ENCODE measurements at places on chromosomes 12 and 14.

DNA sequence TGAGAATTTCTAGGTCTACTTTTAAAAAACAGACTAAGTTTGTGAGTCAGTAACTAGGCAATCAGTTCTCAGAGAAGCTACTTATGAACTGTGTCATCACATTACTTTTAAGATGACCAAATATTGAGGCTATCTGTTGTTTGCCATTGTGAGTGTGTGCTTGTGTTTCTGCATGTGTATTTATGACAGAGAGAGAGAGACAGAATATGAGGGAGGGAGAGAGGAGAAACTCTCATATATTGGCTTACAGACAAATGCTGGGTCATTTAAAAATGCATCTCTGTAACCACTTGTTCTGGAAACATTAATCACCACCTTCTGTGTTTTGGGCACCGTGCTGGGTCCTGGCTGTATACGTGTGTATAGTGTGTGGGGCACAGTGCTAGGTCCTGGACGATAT, 161.5 kb upstream of the FRMD6 start:
- no peak for DNase-seq

DNA sequence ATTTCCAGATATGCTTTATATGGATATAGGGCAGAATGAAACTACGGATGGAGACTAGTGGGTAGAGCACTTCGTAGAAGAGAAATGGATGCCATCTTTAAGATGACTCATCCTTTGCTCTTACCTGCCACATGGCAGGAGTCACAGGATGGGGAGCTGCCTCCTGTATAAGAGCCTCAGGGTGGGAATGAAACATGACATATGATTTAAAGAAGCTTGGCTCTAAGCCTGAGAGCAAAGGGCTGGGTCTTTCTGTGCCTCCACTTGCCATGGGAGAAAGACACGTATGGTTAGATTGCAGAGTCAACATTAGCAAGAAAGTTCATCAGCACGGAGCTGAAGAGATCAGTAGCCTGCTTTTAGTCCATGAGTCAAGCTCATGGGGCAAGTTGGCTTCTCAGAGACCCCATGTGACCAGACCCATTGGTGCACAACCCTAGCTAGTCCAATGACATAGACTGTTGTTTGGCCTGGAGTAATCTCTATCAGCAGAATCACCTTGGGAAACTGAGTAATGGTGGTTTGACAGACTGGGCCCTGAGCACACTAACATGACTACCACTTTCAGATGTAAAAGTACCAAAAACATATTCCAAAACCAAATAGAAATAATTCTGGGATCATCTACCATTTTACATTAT, 38.1 kb upstream of the IL22 start:
- DNase-seq, result no peak

- no peak for DNase-seq
These were observed 36.7 kb downstream of the LRRIQ1 start for GRCh38 chr12:85072826-85073225.

DNA sequence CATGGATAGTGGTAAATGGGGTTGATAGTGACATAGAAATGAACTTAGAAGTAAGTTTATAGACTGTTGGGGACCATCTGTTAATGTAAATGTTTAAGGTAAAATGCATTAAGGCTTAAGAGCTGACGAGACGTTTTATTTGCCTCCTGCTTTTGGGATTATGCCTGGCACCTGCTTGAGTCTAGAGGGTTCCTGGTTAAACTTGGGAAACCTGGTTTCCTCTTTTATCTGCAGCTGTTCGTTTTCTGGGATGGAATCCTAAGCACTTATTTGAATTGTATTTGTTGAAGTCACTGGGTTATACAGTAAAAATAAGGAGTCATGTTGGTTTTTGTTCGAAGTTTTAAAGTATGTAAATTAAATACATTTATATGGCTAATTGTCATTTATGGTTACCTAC, 914.7 kb downstream of the NRXN3 start:
- DNase-seq, result no peak

- DNase-seq, result no peak
These were observed 190.4 kb upstream of the BCL2L14 start for GRCh38 chr12:11880381-11880780.

- no peak for DNase-seq
These were observed 153.5 kb upstream of the HMGA2 start for GRCh38 chr12:65670775-65671174.

- DNase-seq, result no peak
These were observed 155.7 kb upstream of the PDZRN4 start for GRCh38 chr12:41032386-41032785.

GRCh38 chr12:119153477-119154434, 25.0 kb upstream of the HSPB8 start:
- DNase-seq, result no peak

DNA sequence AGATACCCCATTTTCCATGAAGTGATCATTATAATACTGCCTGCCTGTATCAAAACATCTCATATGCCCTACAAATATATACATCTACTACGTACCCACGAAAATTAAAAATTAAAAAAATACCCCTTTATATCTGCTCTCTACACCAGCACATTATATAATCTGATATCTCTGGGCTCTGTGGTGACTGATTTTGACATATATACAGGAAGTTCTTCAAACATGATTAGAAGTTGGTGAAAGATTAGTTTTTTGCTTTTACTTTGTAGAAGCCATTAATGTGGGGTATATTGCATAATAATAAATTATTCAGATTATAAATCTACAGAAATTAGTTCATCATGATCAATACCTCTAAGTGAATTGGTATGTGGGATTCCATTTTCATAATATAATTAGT, 126.7 kb upstream of the MDM1 start:
- DNase-seq, result no peak

DNA sequence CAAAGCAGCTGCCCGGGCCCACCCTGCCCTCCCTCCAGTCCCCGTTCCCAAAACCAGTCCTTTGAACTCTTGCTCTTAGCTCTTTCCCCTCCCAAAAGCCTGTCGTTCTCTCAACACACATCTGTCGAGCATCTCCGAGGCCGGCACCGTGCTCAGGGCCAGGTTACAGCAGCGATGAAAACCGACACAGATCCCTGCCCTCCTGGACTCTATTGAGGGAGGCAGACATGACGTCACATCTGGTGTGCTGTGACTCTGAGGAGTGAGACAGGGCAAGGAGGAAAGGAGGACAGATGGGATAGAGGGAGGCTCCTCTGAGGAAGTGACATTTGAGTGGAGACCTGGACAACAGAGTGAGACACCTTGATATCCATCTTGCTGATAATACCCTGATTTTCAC, 34.6 kb upstream of the PWP1 start:
- no peak for DNase-seq

DNA sequence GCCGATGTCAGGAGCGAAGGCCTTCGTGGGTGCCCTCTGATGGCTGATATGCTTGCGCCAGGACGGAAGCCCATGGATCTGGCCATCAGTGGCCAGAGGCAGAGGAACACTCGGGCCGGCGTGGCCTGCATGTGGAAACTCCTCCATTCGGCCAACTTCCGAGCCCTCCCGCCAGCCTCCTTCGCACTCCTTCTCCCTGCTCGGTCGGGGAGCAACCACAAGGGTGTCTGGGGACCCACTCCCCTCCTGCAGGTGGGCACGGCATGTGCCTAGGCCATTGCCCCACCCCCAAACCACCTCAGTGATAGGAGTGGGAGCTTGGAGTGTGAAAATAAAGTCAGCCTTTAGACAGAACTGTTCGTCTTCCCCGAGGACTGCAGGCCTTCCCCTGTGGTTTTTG, 231.3 kb downstream of the BCL11B start:
- no peak for DNase-seq

DNA sequence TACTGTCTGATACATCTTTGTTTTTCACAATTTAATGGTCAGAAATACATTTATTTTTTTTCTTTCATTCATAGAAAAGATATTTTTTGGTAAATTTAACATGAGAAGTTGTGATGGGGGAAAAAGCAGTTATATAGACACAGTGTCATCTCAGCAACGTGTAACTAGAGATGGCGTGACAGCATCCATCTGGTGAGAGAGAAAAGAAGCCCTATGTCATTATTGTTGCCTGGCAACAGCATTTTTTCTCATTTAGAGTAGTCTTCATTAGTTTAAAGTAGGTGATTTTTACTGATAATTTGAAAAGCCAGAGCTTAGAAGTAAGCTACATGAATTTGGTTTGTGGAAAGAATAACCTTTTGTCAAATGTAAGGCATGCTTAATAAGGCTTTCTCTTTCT, 128.6 kb downstream of the ACSS3 start:
- no peak for DNase-seq

- DNase-seq, result no peak
These were observed 14.8 kb downstream of the LDHB start for GRCh38 chr12:21642707-21643389.

GRCh38 chr14:94054936-94055335, 26.1 kb downstream of the DDX24 start:
- DNase-seq, result no peak

GRCh38 chr12:32273063-32273522, 126.3 kb upstream of the FGD4 start:
- no peak for DNase-seq

DNA sequence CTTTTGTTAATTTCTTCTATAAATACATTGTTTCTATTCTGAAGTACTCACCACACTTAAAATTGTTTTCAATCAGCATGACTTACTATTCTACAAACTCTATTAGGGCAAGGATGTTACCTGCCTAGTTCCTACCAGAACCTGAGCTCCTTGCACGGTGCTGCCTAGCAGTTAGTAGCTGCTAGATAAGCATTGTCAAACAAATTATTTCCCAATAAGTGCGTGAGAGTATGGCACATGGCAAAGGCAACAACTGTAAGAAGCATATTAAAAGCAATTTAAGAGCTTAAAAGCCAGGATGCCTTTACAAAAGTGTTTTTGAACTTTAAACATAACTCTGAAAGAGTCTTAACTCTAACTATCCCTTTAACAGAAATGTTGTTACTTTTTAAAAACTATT, 8.2 kb upstream of the LYZ start:
- no peak for DNase-seq

DNA sequence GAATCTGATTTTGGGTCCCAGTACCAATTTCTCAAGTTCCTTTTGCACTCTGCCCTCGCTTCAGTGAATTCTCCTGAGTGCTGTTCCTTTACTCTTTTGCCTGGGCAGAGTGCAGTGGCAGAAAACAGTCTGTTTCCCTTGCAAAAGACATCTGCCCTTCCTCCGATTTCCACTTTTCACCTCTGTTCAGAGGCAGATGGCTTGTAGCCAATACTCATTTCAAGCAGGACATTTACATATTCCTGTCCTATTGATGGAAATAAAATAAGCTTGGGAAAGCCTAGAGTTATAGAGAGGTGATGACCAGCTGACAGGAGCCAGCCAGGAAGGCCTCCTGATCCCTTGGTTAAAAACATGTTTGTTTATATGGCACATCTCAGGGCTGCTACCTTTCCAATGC, 111.0 kb downstream of the SLC8A3 start:
- DNase-seq, result no peak

- DNase-seq, result no peak
These were observed 45.9 kb downstream of the TSPAN9 start for GRCh38 chr12:3122841-3123678.

DNA sequence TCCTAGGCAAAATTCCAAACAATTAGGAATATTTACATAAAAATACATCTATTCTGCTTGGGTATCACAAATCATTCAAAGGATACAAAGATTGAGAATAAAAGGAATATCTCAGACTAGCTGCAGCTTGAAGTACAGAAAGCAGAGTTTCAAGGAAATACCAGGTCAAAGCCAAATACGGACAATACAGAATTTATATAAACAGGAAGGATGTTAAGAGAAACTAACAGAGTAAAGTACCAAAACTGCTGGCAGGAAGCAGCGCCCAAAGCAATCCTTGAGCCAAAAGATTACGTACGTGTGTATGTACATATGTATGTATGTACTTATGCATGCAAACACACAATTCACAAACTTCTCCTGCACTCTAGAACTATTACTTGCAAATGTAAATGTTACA, 86.6 kb downstream of the PPP1R12A start:
- no peak for DNase-seq

GRCh38 chr12:40110586-40110985, 4.7 kb upstream of the SLC2A13 start:
- DNase-seq, result no peak

DNA sequence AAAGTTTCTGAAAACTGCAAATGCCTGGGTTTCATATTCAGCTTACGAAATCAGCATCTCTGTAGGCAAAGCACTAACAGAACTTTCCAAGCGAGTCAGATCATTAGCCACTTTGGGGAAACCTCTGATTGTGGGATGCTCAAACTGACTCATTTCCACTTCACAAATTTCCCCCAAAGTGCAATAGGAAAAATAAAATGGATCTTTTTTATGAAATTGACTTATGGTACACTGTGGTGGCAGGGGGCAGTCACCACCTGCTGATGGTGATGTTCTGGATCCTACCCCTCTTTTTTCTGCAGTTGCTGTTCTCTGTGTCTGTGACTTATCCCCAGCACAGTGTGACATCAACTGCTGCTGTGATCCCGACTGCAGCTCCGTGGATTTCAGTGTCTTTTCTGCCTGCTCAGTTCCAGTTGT, 5.6 kb downstream of the TCTN1 start:
- DNase-seq, result no peak

DNA sequence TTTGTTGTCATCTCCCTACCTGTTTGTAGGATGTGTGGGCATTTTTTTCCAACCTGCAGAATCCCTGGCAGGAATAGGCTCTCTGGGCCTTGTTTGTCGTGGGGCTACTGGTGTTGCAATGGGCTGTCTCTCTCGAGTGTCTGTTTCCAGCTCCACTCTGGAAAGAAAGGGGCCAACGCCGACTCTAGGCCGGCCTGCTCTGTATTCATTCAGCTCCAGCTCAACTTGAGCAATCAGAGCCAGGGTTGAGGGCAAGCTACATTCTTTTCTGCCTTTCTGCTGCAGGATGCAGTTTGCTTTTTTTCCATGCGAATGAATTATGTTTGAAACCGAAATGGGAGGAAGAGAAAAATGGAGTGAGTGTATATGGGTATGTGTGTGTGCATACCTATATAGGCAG, 2.3 kb downstream of the JDP2 start:
- no peak for DNase-seq

DNA sequence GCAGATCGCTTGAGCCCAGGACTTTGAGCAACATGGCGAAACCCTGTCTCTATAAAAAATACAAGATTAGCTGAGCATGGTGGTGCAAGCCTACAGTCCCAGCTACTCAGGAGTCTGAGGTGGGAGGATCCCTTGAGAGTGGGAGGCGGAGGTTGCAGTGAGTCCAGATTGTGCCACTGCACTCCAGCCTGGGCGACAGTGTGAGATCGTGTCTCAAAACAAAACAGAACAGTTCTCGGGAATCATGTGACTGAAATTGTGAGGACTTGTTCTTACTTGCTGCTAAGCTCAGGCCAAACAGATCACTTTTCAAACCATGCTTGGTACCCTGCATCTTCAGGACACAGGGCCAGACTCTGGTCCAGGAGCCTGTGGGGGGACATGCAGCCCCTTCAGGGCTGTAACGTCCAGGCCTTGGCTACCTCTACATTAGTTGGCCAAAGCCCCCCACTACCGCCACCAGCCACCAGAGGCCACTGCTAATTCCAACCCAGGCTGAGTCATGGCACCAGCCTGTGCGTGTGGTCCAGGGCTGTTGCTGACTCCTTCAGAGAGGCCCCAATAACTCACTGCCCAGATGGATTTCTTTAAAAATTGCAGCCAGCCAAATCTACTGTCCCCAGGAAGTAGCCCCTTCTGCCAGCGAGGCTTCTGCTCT, 33.4 kb upstream of the SYNDIG1L start:
- DNase-seq, result peak; percentile 40
